ENCODE measurements at places on chromosomes 5 and 9.

GRCh38 chr5:1899201-1899600 is 16.5 kb upstream of the IRX4 start:
- no peak for DNase-seq

GRCh38 chr5:9437741-9438240 is 108.1 kb downstream of the SEMA5A start:
- no peak for DNase-seq

DNA sequence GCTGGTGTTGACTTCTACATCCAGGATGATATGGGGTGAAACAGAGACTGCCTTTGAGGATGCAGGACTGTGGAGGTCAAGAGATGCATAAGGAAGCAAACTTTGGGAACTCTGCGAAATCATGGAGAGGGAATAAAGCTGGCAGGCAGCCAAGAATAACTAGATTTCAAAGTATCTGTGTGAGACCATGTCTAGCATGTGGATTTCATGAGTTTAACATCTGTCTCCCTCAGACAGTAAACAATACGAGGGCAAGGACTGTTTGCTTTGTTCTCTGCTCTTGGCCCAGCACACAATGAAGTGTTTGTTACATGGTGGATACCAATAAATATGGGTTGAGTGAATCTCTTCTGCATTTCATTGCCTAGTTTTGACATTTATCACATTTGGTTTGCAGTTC is 71.3 kb downstream of the RASEF start:
- DNase-seq: no peak

- no peak for DNase-seq
These were observed 2.8 kb upstream of the HMCN2 start for GRCh38 chr9:130262771-130263170.

DNA sequence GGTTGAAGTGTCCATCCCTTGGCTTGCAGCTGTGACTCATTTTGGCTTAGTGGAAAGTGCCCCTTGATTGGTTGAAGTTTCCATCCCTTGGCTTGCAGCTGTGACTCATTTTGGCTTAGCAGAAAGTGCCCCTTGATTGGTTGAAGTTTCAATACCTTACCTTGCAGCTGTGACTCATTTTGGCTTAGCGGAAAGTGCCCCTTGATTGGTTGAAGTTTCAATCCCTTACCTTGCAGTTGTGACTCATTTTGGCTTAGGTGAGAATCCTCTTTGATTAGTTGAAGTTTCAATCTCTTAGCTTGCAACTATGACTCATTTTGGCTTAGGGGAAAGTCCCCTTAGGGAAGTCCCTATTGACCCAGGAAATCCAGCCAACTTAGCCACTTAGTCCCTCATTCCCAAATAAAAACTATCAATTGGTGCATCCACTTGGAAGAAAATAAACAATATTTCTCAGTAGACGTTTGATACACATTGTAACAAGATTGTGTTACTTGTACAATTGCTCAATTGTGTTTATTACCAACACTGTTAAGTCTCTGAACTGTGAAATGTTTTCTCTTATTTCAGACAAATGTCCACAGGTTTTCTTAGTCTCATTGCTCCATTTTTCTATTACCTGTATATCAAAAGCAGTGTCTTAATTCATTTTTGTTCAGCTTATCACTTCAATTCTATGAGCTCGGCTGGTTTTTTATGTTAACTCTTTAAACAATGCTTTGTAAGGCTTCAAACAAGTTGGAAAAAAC is 2308.8 kb upstream of the ACO1 start:
- peak; percentile 86 for DNase-seq

DNA sequence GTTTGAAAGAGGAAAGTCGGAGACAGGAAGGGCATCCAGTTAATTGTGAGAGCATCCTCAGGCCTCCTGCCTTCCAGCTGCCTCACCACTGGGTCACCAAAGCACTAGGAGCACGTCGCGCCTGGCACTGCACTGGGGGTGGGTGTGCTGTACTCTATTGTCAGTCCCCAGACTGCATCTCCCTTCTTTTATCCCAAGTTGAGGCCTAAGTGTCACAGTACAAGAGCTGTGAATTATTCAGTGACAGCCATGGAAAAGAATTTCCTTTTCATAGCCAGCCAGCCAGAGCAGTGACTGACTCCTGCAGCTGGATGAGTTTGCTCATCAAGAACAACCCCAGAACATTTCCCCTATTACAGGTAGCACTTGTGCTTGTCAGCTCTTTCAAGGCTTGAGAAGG is 16.3 kb downstream of the CLTA start:
- DNase-seq: no peak

GRCh38 chr5:136811551-136811950 is 446.2 kb upstream of the TRPC7 start:
- no peak for DNase-seq

- DNase-seq: peak; percentile 41
These were observed 49.4 kb downstream of the FNIP1 start for GRCh38 chr5:131747180-131748105.

- no peak for DNase-seq
These were observed 1194.6 kb upstream of the WWC1 start for GRCh38 chr5:167096816-167097215.

DNA sequence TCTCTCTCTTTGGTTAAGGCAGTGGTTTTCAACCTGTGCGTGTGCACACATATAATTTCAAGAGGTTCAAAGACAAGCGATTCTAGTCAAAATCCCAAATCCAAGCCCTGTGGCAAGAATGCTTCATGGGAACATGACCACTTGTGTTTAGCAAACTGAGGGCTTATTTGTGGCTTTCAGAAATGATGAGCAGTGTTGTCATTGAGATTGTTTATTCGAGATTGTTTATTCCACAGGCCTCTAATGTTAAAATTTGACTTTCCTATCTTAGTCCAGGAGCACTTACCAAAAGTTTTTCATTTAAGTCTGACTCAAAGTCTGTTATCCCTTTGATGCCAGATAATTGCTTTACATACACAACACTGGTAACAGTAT is 111.1 kb upstream of the ELL2 start:
- DNase-seq: no peak

DNA sequence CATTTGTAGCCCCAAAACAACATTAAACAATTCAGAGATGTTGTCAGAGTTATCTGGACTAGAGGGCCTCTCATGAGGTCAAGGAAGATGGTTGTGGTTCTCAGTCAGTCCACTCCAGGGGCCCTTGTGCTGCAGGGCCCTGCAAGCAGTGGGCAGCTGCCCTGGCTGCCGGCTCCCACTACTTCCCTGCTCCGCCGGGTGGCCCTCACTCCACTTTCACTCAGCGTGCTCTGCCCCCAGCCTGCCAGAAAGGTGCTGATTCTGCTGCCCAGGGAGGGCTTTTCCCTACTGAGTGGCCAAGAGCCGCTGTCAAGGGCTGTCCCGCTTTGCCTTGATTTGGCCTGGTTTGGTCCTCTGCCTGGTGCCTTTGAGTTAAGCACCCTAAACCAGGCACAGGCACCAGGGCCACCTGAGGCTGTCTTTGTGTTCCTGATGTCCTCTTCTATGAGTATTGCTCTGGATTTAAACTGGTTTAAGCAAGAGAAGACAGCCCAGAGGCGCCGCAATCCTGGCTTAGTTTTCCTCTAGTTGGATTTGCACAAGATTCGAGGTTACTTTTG is 117.2 kb downstream of the GADD45G start:
- DNase-seq: no peak

- DNase-seq: no peak
These were observed 22.1 kb upstream of the LRRC14B start for GRCh38 chr5:169071-169727.

Measured in activated CD4-positive, alpha-beta T cell treated with anti-CD3 and anti-CD28 coated beads, Interleukin-2, Interleukin-4, amounts not matched to agents 100 ng/mL and 50 ng/mL, durations not matched to agents 16 hours and 8 hours (primary cell).